Activated CD4-positive, alpha-beta T cell treated with anti-CD3 and anti-CD28 coated beads for 1 hour (primary cell): ENCODE measurements at places on chromosomes 1 and 21.

GRCh38 chr1:113872219-113872935 lies 865 bp upstream of the PTPN22 start:
- no peak for DNase-seq

GRCh38 chr21:42527489-42528158 lies 14.0 kb downstream of the SLC37A1 start:
- peak; percentile 20 for DNase-seq

DNA sequence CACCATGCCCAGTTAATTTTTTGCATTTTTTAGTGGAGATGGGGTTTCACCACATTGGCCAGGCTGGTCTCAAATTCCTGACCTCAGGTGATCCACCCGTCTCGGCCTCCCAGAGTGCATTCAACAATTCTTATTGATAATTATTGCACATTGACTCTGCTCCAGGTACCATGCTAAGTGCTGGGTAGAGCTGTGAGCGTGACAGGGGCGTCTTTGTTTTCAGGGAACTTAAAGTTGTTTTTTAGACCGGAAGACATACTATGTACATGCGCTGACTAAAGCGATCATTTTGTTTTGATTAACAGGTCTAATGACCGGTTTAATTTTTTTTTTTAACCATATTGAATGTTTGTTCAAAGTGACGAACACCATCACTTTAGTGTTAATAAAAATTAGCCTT lies 4.0 kb downstream of the CD247 start:
- no peak for DNase-seq

DNA sequence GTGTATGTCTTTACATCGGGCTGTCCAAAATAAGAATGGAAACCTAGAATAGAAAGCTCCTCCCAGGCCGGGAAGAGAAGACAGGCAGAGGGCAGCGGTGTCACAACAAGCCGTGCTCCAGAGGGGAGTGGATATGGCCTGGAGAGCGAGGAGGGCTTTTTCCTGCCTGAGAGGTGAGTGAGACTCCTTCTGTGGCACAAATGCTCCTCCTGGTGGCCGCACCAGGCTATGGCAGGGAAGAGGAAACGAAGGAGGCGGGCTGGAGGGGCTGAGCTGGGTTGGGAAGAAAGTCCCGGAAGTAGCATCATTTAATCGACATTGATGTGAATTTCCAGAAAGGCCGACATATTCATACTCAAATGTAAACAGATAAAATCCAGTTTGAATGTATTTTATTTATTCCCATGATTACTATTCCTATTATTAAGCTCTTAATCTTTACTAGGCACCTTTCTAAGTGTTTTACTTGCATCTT lies 54.7 kb downstream of the MEF2D start:
- DNase-seq = peak; percentile 64

GRCh38 chr1:15592285-15592684 lies 7.4 kb upstream of the AGMAT start:
- no peak for DNase-seq

DNA sequence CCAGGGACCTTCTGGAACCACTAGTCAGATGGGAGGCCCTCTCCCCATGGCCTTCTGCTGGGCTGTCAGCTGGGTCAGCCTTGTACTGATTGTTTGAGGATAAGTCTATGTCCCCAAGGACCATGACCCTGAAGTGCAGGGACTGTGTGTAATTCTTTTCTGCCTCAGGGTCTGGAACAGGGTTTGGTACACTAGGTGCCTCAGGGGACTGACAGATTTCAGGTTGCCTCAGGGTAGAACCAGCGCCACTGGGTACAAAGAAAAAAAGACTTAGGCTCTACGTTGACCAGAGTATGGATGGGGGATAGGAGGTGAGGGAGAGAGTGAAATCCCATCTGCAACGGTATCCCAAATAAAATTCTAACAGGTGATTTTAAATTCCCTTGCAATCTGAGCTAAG lies 3.0 kb downstream of the KDF1 start:
- no peak for DNase-seq

DNA sequence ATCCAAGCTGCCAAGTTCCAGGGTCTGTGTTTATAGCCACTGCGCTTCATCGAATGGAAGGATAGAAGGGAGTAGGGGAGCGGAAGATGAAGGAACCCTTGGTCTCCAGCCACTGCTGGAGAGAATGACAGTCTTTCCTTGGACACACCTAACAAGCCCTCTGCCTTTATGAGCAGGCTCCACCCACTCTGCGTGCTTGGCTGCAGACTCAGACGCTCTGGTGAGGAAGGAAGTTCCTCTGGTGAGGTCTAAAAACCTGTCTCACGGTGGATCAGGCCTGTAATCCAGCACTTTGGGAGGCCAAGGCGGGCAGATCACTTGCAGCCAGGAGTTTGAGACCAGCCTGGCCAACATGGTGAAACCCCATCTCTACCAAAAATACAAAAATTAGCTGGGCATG lies 55.4 kb downstream of the MATN1 start:
- no peak for DNase-seq

GRCh38 chr1:244843148-244843978 lies 7.9 kb downstream of the COX20 start:
- DNase-seq = no peak

DNA sequence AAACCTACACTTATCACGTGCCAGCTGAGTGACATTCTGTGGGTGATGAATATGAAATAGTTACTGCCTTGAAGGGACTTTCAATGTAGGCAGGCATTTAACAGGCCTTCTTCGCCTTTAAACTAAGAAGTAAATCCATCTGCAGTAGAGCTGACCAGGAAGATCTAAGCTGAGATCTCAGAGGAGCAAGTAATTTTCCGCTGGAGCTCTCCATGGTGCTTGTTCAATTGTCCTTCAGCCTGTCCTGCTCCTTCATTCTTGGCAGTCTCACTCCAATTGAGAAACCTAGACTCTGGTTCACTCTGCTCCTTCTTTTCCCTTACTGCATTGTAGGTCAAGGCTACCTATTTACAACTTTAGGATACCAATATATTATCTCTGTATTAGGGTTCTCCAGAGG lies 183.5 kb downstream of the HMCN1 start:
- DNase-seq = no peak

DNA sequence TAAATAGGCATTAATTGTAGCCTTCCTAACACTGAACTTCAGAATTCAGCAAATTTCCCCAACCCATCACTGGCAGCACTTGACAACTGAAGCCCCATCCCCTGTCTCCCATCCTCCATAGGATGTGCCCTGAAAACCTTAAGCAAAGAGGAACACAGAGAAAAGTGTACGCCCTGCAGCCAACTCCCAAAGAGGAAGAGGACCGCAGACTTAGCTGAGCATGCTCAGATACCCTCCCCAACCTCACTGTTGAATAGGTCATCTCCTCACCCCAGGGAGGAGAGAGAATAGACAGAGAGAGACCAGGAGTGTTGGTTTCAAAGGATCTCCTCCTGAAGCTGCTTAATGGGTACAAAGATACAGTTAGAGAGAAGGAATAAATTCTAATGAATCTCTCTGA lies 50.5 kb downstream of the CD2 start:
- no peak for DNase-seq

DNA sequence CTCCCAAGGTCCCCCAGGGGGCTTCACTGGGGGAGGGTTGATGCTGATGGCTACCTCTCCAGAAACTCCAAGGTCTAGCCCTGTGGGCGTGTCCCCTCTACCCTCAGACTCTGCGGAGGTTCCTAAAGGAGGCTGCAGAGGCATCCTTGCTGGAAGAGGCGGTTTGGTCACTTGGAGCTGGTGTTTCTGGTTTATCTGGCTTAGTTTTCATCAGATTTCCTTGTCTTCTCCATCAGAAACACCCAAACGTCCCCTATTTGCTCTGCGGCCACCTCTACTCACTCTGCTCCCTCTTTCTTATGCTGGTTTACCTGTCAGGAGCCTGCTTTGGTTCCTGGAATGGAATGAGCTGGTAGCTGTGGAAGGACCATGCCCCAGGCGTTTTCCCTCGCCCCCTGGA lies 2.5 kb downstream of the PKP1 start:
- DNase-seq = no peak

GRCh38 chr1:219661464-219662092 lies 48.7 kb upstream of the ZC3H11B start:
- no peak for DNase-seq

- DNase-seq = no peak
Observed at GRCh38 chr1:226135059-226135651, 51.4 kb downstream of the ACBD3 start.

DNA sequence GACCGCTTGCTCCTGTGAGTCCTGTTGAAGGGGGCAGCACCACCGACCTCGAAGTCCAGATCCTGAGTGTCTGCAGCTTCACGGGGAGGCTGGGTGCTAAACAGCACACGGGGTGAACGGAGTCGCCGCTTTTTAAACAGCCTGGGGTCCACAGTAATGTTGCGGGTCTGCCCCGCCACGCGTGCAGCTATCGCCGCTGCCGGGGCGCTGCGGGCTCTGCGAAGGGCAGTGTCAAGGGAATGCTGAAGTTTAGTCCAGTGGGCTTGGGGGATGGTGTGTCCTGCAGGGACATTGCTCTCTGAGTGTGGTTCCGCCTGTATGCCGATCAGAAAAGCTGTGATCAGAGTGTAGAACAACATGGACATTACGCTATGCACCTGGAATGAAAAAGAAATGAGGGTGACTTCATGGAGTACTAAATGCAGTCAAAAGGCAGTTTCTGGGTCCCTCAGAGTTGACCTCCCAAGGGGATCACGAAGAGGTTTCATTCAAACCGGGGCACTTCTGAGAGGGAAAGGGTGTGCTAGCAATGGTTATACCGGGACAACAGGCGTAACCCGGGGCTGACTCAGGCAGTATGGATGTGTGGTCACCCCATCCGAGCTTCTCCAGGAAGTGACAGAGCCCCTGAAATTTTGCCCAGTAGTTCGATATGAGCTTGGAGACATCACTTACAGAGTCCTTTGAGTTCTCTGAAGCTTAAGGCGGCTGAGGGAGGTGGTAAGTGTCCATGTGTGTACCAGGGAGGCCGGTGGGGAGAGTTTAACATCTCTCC lies 51.4 kb downstream of the NGF start:
- no peak for DNase-seq

GRCh38 chr1:171426645-171427044 lies 58.7 kb upstream of the PRRC2C start:
- no peak for DNase-seq

- no peak for DNase-seq
Observed at GRCh38 chr1:43171312-43171875, 696 bp downstream of the EBNA1BP2 start.

DNA sequence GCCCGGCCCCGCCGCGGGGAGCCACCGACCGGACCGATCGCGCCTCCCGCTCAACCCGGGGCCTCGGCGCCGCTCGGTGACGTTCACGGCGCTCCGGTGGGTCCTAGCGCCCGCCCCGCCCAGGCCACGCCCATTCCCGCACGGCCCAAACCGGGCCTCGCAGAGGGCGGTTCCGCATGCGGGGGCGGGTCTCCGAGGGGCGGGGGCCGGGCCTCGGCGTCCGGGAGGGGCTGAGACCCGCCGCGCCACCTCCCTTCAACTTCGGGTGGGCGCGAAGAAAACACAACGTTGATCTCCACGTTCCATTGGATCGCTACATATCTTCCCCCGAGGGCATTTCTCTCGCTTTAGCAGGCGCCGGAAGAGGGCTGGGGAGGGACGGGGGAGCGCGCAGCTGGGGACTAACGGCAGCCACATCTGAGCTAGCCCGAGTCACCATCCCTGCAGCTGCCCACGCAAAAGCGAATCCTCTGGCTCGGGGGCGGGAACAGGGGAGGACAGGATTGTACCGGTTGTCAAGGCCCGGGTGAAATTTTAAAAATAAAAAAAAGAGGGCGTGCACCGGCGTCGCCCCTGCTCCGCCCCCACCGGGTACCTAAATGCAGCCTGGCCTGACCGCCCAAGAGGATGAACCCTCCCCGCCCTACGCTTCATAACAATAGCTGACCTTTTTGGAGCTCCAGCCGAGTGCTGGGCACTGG lies at the start of gene MAD2L2:
Gene MAD2L2 (minus strand): TSS at position 78 of the 701 bp plus-strand sequence. CDS start 547 bp downstream, outside the sequence.
- peak; percentile 81 for DNase-seq

DNA sequence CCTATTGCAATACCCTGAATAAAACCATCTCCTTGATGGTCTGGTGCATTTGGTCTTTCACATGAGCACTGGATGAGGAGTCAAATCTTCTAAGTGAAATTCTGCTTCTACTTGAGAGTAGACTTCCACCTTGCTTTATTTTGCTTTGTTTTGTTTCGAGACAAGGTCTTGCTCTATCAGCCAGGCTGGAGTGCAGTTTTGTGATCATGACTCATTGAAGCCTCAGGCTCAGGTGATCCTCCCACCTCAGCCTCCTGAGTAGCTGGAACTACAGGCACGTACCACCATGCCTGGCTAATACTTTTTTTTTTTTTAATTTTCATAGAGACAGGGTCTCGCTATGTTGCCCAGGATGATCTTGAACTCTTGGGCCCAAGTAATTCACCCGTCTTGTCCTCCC lies 65.8 kb upstream of the F3 start:
- DNase-seq = no peak

DNA sequence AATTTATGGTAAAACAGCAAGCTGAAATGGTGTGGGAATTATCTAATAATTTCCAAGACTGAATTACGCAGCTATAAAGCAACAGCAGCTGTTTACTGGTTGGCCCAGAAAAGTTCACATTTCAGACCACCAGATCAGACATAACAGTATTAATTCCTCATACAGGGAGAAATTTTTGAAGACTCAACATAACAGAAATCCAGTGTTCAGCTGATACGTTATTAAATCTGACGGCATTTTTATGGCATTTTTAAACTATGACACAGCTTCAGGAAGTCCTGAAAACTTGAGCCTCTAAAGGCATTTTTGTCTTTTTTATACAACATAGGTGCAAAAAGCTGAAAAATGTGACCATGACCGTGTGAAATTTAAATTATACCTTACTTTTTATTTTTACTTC lies 91.2 kb downstream of the APP start:
- no peak for DNase-seq

- DNase-seq = no peak
Observed at GRCh38 chr1:68221980-68222373, 10.3 kb downstream of the WLS start.

GRCh38 chr1:236095705-236096520 lies 31.0 kb upstream of the NID1 start:
- no peak for DNase-seq

DNA sequence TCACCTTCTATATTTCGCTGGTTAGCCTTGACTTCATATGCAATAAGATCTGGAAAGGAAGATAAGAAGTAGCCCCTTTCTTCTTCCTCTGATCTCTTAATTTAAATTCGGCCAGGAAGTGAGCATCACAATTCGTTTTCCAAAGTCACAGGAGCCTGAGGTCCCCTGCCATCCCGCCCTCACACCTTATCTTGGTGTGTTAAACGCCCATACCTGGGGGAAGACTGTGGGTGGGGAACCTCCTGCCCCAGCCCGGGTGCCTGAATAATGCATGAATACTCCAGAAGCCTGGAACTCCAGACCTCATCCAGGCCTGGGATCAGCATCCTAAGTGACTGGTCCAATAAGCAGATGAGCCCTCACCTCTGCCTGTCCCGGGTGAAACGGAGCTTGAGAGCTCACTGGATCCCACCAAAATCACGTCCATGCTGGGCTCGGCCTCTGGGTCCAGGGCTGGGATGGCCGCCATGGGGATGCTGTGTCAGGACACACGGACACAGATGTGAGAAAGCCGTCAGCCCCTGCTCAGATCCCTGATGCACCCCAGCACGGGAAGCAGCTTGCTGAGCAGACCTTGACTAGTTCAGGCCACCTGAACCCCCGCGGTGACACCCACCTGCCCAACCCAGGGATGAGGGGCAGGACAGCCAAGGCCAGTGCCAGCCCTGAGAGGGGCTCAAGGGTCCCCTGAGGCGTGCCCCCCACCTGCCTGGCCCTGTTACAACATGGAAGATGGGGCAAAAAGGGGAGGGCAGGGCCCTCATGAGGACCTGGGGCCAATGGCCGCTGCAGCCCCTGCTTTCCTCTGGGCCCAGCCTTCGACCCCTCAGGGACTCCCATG lies 686 bp downstream of the DNMT3L start:
- DNase-seq = no peak

- no peak for DNase-seq
Observed at GRCh38 chr1:226659641-226660040, 79.4 kb downstream of the ITPKB start.
